ENCODE measurements at places on chromosomes 11 and 22.

- no peak for DNase-seq
These were observed 14.4 kb downstream of the MUC15 start for GRCh38 chr11:26557666-26558065.

GRCh38 chr11:6298605-6299004 is 21.7 kb downstream of the CAVIN3 start:
- DNase-seq: no peak

GRCh38 chr22:23655891-23656475 is 23.9 kb upstream of the DRICH1 start:
- no peak for DNase-seq

DNA sequence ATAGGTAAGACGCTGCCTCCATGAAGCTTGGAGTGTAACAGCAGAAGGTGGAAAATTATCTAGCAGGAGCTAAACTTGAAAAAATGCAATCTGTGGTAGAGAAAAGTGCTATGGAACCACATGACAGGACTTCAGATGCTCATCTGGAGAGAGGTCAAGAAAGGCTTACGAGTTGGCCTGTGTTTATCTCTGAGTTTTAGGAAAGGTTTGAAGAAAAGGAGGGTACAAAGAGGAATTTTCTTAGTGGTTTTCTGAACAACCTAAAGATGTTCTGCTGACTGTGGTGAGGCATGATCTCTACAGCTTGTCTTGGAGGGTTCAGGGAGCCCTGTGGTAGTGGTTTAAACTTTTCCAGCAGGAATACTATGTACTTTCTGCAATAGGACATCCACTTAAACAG is 8.2 kb downstream of the FJX1 start:
- DNase-seq: no peak

GRCh38 chr22:30408388-30409102 is 11.7 kb downstream of the SEC14L2 start:
- no peak for DNase-seq

- peak; percentile 90 for DNase-seq
These were observed 16.5 kb upstream of the PRR5 start for GRCh38 chr22:44685384-44686056.

GRCh38 chr11:47148903-47149531 is 27.7 kb downstream of the ARFGAP2 start:
- no peak for DNase-seq

- no peak for DNase-seq
These were observed 203.8 kb downstream of the CASP12 start for GRCh38 chr11:104694259-104695064.
